Mucosa of gallbladder (tissue), 1 donor: ENCODE measurements at places on chromosomes 6 and 20. TPM values are rescaled to one million over a fixed set of nuclear protein-coding genes. Genes with fewer than 3 reads are reported as not detected.

The GTSF1L gene
- not detected for total RNA-seq

GRCh38 chr20:57267158-57267821 is 849 bp upstream of the BMP7 start:
- no peak for DNase-seq

GRCh38 chr6:16582446-16583143 is 178.7 kb downstream of the ATXN1 start:
- no peak for DNase-seq

GRCh38 chr6:125637207-125637606 is 112.2 kb upstream of the HEY2 start:
- no peak for DNase-seq

DNA sequence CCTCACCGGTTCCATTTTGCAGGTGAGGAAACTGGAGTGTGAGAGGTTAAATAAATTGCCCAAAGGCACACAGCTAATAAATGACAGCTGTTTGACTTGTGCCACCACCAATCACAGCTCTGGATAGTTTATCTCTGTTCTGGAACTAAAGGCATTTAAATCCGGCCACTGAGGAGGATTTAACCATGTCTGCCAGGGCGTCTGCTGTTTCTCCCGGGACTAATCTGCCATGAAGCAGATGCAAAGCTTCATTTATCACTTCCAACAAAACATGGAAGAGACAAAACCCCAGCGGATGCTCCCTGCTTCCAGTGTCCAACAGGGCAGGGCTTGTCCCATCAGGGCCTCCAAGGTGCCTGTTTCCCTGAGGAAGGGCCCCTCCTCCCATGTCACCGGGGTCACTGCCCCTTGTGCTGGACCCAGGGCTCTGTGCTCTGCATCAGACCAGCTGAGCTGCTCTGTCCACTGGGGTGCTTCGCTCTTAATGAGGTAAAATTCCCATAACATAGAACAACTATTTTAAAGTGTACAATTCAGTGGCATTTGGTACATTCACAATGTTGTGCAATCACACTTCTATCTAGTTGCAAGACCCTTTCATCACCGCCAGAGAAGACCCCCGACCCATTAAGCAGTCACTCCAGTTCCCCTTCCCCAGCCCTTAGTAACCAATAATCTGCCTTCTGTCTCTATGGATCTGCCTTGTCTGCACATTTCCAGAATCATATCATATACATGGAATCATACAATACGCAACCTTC is 244.3 kb downstream of the PTPRT start:
- DNase-seq, result no peak

The COL19A1 gene
- 0.49 TPM for total RNA-seq

DNA sequence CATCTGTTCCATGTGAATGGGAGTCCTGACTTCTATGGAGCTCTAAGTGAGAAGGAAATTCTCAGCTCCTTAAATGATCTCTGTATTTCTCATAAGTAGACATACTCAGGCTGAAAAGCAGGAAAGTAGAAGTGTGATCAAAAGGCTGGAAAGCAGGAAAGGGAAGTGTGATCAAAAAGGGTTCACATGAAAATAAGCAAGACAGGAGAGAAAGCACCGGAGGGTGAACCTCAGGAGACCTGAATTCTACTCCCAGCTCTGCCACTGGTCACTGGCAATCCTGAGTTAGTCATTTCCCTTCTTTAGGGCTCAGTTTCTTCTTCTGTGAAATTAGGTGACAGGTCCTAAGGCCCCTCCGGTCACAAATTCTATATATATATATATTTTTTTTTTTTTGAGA is 55.5 kb upstream of the TRERF1 start:
- no peak for DNase-seq

GRCh38 chr6:105991561-105992314 is 94.4 kb upstream of the PRDM1 start:
- no peak for DNase-seq

GRCh38 chr20:951384-952169 is 35.4 kb upstream of the ANGPT4 start:
- no peak for DNase-seq

- DNase-seq, result no peak
Observed at GRCh38 chr6:22008248-22008836, 288.5 kb downstream of the PRL start.

GRCh38 chr20:37622728-37623127 is 71.1 kb upstream of the CTNNBL1 start:
- DNase-seq, result no peak

- DNase-seq, result no peak
Observed at GRCh38 chr20:12824328-12825225, 184.2 kb upstream of the SPTLC3 start.

DNA sequence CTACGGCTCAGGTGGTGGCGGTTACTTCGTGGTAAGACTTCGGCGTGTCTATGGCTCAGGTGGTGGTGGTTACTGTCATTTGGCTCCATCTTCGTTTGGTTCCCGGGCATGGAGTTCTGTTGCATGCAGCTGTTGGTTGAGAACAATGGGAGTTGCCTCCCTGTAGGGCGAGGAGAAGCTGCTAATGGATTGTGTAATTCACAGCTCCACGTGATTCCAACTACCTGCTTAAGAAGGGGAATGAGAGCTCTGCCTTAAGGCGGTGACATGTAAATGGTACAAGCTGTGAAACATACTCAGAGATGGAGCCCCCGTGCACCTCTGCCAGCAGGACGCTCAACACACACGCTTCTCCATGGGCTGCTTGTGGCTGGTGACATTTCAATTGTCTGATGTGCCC is 12.4 kb upstream of the DACT2 start:
- DNase-seq, result no peak

The TMEM242 gene
- 13.1 TPM for total RNA-seq

The GGTLC1 gene
- 0.40 TPM for total RNA-seq

DNA sequence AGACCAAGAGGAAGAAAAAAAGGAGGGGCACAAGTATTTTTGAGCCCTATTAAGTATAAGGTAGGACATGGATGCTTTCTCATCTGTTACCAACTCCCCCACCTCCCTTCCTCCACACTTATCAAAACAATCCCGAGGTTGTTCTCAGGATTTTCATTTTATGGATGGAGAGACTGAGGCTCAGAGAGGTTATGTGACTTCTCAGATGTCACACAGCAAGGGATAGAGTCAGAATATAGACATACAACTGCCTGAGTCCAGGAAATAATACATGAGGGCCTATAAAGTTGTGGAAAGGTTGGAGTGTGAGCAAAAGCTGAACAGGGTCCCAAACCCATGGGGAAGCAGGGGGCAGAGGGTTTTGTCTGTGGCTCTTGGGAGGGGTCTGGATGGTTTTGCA is 19.3 kb downstream of the KCNK17 start:
- DNase-seq, result no peak

GRCh38 chr6:45541934-45542333 is 164.2 kb upstream of the SUPT3H start:
- no peak for DNase-seq

The MANEA gene
- total RNA-seq, result 14.6 TPM

The EPHA7 gene
- 11.3 TPM for total RNA-seq

The SUMO4 gene
- 1.3 TPM for total RNA-seq

- DNase-seq, result no peak
Observed at GRCh38 chr6:163021054-163021453, 293.3 kb downstream of the PACRG start.

DNA sequence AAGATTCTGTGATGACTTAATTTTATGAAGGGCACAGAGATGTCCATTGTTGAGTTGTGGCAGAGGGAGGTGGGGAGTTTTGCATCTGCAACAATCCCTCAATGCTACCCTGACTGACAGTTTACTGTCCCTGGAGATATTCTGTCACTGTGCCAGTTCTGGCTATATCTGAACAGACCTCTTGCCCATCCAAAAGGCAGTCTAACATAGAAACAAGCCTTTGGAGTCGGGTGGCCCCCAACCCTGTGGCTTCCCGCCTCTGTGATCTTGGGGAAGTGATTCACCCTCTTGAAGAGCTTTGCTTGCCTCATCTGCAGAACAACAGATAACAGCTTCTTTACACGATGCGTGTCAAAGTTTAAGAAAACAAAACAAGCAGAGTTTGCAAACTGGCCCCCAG is 3.8 kb upstream of the E2F1 start:
- no peak for DNase-seq

DNA sequence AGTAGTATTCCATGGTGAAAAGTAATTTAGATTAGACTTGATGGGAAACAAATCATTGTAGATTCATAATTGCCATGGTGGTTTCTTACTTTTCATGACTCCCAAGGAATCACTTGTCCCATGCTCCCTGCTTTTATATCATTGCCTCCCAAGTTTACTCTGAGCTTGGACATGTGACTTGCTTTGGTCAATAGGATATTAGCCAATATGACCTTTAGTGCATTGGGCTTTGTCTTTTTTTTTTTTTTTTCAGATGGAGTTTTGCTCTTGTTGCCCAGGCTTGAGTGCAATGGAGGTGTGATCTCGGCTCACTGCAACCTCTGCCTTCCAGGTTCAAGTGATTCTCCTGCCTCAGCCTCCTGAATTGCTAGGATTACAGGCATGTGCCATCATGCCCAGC is 15.5 kb upstream of the SMAP1 start:
- no peak for DNase-seq

DNA sequence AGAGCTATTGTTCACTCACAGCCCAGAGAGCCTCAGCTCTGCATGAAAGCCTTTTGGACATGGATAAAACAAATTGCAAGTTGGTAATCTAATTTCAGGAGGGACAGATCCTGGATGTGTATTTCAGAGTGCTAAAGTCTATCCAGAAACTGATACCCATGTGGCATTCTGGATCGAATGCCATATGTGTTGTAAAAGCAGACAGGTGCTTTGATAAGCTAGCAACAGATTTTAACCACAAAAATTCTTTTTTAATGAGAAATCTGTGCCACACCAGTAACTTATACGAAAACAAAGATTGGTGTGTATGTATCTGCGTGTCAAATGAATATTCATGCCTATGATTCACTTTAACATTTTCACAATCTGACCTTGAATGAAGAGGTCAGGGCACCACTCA is 936.6 kb upstream of the MAP3K7 start:
- DNase-seq, result no peak

The RSPO3 gene
- total RNA-seq, result 3.4 TPM

The PCSK2 gene
- total RNA-seq, result 2.6 TPM

The SMLR1 gene
- 2.8 TPM for total RNA-seq

The GID8 gene
- 32.9 TPM for total RNA-seq

The AKAP12 gene
- total RNA-seq, result 81.0 TPM

The GRM1 gene
- not detected for total RNA-seq

- no peak for DNase-seq
Observed at GRCh38 chr6:163950159-163950558, 535.6 kb downstream of the QKI start.

GRCh38 chr6:34593701-34594100 is 37.6 kb upstream of the SPDEF start:
- DNase-seq, result no peak

DNA sequence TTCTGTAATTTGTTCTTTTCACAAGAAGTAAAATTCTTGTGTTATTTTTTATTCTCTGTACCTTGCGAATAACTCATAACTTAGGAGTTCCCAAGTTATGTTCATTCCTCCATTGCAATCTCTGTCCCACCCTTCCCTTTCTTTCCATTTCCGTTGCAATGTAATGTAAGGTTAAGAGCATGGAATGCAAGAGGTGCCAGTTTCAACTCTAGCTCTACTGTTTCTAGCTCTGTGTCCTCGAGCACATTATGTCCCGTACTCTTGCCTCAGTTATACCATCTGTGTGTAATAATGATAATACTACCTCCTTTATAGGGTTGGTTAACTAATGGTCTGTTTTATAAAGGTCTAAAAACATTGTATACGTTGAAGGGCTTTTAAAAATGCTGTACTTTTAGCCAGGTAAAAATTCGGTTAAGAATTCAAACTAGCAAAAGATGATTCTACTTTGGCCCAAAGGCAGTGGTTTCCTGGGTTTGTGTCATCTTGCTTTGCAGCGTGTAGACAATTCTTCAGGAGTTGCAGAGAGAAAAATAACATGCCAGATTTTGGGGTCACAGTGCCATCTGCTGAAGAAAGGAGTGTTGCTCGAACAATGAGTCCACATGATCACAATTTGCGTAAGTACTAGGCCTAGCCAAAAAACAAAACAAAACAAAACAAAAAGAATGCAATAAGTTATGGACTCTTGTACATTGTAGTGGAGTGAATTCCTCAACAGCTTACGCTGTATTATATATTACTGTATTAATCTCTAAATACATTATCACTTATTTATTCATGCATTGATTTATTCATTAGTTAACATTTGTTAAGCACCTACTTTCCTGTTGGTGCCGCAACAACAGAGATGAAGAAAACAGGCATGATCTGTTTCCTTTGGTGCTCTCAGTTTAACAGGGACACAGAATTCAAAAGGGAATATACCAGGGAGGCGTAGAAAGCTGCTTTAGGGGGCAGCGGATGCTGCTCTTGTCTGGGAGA is 10.0 kb upstream of the PFDN4 start:
- DNase-seq, result peak; percentile 29

- no peak for DNase-seq
Observed at GRCh38 chr6:38320843-38321242, 318.9 kb downstream of the BTBD9 start.

DNA sequence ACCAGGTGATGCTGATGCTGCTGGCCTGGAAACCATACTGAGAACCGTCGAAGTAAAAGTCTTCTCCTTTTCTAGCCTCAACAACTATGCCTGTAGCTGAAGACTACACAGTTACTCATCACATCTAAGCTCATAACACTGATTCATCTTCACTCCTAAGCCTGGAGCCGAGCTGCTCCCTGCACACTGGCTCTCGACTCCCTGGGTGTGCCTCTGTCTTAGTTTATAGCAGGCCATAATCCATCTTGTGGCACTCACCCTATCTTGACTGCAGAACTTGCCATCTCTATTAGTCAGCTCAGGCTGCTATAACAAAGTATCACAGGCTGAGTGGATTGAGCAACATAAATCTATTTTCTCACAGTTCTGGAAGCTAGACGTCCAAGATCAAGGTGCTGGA is 191.0 kb downstream of the UNC5CL start:
- no peak for DNase-seq

- peak; percentile 17 for DNase-seq
Observed at GRCh38 chr6:31058128-31058894, 48.0 kb downstream of the MUC22 start.

The TCP11 gene
- total RNA-seq, result not detected

GRCh38 chr6:149699150-149699549 is 18.8 kb downstream of the LATS1 start:
- DNase-seq, result no peak

DNA sequence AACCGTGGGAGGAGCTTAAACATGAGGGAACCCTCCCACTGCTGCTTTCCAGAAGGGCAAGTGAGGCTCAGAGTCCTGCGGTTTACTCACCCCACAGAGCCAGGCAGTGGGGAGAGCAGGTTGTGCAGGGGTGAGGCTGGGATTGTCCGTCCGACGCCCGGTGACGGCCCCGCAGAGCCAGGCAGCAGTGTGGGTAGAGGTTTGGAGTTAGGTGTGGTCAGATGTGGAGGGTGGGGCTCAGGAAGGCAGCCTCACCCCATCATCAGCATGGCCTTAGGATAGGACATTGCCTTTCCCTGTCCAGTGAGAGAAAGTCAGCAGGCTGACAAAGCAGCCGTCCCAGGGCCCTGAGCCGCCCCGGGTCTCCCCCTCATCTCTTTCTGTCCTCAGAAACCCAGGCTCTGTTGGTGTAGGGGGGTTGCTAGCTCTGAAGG is 234.6 kb downstream of the DLL1 start:
- no peak for DNase-seq

DNA sequence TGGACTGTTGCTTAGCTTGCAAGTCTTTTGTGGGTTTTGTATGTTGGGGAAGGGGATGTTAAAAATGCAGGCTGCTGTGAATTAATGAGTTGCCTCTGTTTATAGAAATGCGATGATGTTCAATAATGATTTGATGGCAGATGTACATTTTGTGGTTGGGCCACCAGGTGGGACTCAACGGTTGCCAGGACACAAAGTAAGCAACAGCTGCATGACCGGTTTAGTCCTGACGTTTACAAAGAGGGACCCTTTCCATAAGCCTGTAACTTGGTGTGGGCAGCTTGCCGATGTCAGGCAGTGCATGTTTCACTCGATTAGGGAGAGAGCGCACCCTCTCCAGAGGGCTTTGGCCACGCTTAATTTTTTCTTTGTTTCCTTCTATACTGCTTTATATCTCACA is 1.3 kb downstream of the BTBD3 start:
- no peak for DNase-seq
